Left ventricle myocardium inferior (tissue), 1 donor: ENCODE measurements at places on chromosomes 5 and 9. TPM values are rescaled to one million over a fixed set of nuclear protein-coding genes. Genes with fewer than 3 reads are reported as not detected.

GRCh38 chr5:181170237-181170825 lies 22.9 kb downstream of the OR2V2 start:
- no peak for DNase-seq

GRCh38 chr9:96217754-96218693 lies 84.0 kb downstream of the HSD17B3 start:
- peak; percentile 82 for DNase-seq

GRCh38 chr5:157865781-157866180 lies 6.8 kb upstream of the CLINT1 start:
- DNase-seq = no peak

GRCh38 chr5:6660688-6661087 lies 27.4 kb downstream of the SRD5A1 start:
- DNase-seq = no peak

- no peak for DNase-seq
Observed at GRCh38 chr9:76150013-76150412, 244.2 kb downstream of the RFK start.

- DNase-seq = no peak
Observed at GRCh38 chr5:2220741-2221140, 338.0 kb upstream of the IRX4 start.

DNA sequence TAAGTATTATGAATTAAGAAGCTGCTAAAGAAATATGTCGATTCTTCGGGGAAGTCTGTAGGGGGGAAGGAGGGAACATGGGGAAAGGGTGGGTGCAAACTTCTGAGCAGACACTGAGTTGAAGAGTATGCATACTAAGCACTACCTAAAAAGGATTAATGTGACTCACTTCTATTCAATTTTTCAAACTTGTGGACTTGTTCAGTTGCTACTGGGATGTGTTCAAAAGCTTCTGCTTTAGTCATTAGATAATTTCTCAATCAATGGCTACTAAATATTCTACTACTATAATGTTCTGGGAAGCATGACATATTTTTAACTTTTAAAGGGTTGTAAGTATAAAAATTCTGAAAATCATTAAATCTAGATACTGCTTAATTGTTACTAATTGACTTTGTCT lies 109.7 kb upstream of the FER start:
- no peak for DNase-seq

- no peak for DNase-seq
Observed at GRCh38 chr9:103474156-103474555, 479.0 kb downstream of the CYLC2 start.

PCA3 gene
- total RNA-seq = not detected

- no peak for DNase-seq
Observed at GRCh38 chr9:129936222-129936621, 101.0 kb downstream of the USP20 start.

DNA sequence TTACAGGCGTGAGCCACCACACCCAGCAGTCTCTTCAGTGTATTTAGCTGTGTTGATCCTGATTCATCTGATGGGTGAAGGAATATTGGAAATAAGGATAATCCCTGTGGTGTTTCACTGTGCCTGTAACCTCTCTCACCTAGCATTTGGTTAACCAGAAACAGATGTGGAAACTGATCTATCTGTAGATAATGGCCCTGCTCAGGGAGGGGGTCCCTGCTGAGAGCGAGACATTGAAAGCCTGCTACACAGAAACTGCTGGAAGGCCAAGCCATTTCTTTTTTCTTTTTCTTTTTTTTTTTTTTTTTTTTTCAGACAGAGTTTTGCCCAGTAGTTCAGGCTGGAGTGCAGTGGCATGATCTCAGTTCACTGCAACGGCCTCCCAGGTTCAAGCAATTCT lies 28.4 kb downstream of the QRFP start:
- DNase-seq = no peak

GRCh38 chr5:177421062-177421798 lies 5.2 kb upstream of the GRK6 start:
- no peak for DNase-seq

- DNase-seq = no peak
Observed at GRCh38 chr5:90473396-90474234, 956 bp downstream of the MBLAC2 start.

DNA sequence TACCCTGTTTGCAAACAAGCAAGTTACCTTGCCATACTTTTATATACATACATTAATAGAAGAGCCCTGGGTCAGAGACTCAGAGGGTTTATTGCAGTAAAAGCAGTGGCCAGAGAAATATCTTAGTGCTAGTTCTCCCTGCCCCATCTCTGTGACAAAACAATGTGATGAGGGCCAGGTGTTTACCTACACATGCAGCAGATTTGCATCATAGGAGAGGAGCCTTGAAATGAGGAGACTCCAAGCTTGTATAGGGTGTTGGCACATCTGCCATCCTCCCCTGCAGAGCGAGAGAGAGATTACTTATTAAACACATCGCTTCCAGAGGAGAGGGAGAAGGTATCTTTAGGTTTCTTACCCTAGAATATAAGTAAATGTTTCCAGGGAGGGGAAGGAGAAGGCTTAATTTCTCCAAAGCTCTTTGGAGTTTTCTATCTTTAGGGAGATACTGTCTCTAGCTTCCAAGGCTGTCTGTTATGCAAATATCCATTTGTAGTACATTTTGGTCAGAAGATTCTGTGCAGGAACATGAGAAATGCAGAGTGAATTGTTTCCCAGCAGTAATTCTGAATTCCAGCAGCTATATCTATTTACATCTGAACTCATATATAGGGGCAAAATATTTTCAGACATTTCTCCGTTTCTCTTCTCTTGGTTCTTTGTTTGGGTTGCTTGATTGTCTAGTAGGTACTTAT lies 15.7 kb downstream of the FER start:
- no peak for DNase-seq

S1PR3 gene
- total RNA-seq = 26.8 TPM

DNA sequence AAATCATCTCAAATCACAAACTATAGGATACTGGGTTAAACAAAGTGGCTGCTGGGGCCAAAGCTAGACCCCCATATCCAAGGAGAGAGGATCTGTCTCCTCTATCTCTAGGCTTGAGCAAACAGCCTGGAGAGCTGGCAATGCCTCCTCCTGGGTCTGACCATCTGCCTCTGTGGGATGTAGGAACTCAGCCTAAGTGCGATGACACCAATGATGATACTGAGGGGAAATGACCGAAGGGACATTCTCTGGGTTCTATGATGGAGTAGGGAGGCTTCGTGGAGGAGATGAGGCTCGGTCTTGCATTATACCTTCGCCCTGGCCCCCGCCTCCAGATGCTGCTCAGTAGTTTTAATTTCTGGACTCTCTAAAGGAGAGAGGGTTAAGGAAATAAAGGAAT lies 9.3 kb upstream of the SPATA24 start:
- no peak for DNase-seq

DNA sequence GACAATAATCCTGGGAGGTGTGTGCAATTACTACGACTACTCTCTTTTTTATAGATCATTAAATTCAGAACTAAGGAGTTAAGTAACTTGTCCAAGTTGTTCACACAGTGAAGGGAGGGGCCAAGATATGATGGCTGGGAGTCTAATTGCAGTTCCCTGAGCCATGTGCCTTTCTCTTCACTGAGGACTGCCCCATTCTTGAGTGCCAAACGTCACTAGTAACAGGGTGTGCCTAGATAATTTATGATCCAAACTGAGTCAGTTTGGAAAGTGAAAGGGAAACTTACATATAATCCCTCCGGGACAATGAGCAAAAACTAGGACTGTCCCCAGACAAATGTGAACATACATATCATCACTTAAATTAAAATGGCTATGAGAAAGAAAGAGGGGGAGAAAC lies 20.2 kb downstream of the IL7R start:
- no peak for DNase-seq

GRCh38 chr5:147175516-147176097 lies 59.2 kb upstream of the STK32A start:
- DNase-seq = no peak

GRCh38 chr9:123276551-123276950 lies 8.2 kb upstream of the STRBP start:
- DNase-seq = no peak

- peak; percentile 45 for DNase-seq
Observed at GRCh38 chr9:136618580-136619547, 43.9 kb upstream of the EGFL7 start.

- peak; percentile 19 for DNase-seq
Observed at GRCh38 chr5:73544429-73545402, 20.7 kb downstream of the ANKRA2 start.

GRCh38 chr5:57432876-57433275 lies 49.7 kb downstream of the ACTBL2 start:
- DNase-seq = no peak

C9orf153 gene
- 0.38 TPM for total RNA-seq

IFNK gene
- not detected for total RNA-seq

DNA sequence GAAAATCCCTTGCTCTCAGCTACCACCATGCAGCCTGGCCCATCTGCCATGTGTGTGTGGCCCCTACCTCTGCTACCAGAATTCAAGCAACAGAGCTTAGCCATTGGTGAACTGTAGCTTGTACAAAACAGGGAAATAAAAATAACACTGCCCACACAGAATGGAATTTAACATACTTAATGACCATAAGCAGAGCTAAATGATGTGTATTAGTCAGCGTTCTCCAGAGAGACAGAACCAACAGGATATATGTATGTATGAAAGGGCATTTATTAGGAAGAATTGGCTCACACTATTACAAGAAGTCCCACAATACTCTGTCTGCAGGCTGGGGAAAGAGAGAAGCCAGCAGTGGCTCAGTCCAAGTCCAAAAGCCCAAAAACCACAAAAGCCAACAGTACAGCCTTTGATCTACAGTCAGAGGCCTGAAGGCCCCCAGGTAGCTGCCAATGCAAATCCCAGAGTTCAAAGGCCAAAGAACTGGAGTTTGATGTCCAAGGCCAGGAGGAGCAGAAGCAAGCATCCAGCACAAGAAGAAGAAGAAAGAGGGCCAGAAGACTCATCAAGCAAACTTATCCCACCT lies 318.8 kb downstream of the DNAH5 start:
- no peak for DNase-seq

PCDHGA3 gene
- total RNA-seq = 12.2 TPM

DNA sequence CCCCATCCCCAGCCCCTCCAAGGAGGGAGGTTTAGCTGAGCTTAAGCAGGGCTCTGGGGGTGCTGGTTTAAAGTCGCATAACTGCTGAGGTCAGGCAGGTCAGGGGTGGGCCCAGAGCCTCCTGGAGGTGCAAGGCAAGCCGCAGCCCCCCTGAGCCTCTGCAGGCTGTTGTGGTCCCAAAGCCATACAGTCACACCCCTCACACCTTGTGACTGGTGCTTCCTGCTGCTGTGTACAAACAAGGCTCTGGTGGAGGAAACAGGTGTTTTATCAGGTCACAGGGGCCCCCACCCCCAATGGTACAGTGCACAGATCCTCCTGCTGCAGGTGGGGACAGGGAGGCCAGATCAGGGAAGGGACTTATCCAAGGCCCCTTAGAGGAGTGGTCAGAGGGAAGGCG lies 8.0 kb downstream of the TCF7 start:
- DNase-seq = no peak

- DNase-seq = no peak
Observed at GRCh38 chr9:131629226-131629500, 83.8 kb downstream of the PRRT1B start.

- DNase-seq = no peak
Observed at GRCh38 chr5:142944140-142944539, 174.0 kb downstream of the ARHGAP26 start.

TENT4A gene
- 9.5 TPM for total RNA-seq

DNA sequence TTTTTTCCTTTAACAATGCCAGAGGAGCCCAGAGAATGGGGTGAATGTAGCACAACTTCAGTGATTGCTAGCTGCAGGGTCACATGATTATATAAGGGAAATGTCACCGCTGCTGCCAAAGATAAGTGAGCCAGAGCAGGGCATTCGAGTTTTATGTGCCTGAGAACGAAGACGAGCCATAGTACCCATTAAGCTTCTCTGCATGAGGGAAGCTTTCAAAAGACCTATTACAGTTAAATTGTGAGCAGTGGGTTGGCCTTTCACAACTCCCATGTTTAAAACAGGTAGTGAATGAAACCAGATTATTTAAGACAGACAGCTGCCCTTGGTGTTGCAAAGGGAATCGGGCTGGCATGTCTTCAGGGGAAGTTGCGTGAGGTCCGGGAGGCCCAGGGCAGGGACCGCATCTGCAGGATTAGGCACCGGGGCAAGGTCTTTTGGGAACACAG lies 82.4 kb upstream of the TNFAIP8 start:
- peak; percentile 26 for DNase-seq

FAM153A gene
- 0.63 TPM for total RNA-seq

- DNase-seq = no peak
Observed at GRCh38 chr9:12814877-12815237, 40.0 kb downstream of the LURAP1L start.

- DNase-seq = no peak
Observed at GRCh38 chr5:38675443-38675842, 119.0 kb upstream of the LIFR start.

DNA sequence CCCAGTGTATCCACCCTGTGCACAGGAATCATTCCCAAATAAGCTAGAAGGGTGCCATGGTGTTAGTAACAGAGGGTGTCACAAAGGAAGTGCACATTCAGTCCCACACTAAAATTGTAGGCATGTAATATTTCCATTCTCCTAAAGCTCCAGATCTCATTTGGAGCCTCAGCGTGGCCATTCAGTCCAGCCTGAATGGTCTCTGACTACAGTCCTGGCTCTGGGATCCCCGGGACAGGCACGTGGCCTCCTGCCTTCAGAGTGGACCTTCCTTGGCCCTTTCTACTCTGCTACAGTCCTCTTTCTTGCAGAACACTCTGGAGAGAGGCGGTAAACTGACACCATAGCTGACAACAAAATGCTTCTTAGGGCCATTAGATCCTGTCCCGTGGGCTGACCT lies 243.9 kb downstream of the IRX2 start:
- DNase-seq = no peak

DNA sequence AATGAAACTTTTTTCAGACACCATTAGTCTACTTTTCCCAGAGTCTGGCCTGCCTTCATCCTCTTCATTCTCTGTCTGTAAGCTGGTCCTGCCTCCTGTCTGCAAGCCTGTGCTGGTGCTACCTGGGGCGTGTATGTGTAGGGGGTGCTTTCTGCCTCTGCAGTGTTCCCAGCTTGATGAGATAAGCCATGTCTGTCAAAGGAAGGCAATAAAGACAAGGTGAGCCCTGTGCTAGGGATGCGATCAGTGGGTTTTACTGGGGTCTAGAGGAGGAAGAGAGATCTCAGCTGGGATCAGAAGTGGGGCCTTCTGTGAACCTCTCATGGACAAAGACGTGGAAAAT lies 78.0 kb upstream of the TGFBR1 start:
- no peak for DNase-seq

- no peak for DNase-seq
Observed at GRCh38 chr5:88659529-88660263, 223.3 kb downstream of the MEF2C start.

CCNB1 gene
- 3.5 TPM for total RNA-seq

TMEM252 gene
- total RNA-seq = not detected

CEP120 gene
- 11.8 TPM for total RNA-seq

CDKN2B gene
- total RNA-seq = 0.82 TPM

PCDHGA2 gene
- 7.8 TPM for total RNA-seq

ALDH7A1 gene
- 30.5 TPM for total RNA-seq

DNA sequence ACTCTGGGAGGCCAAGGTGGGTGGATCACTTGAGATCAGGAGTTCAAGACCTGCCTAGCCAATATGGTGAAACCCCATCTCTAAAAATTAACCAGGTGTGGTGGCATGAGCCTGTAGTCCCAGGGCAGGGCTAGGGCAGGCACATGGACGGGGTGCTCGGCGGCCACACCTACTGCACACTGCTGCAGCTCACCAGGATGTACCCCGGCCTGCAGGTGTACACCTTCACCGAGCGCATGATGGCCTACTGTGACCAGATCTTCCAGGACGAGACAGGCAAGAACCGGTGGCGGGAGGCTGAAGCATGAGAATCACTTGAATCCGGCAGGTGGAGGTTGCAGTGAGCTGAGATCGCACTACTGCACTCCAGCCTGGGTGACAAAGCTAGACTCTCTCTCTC lies 3.2 kb downstream of the ST6GALNAC4 start:
- DNase-seq = no peak
